ENCODE measurements at places on chromosomes 11 and 22. TPM values are rescaled to one million over a fixed set of nuclear protein-coding genes. Genes with fewer than 3 reads are reported as not detected.

The PANX3 gene
- total RNA-seq: not detected

GRCh38 chr11:124865902-124866851, 945 bp downstream of the ROBO3 start:
- peaks cover 32% of the 10 kb centered on the region for H3K4me1 ChIP-seq
- no peak overlapping the region for H3K27ac ChIP-seq
- DNase-seq: peak; percentile 34
- no peak overlapping the region for H3K4me3 ChIP-seq

DNA sequence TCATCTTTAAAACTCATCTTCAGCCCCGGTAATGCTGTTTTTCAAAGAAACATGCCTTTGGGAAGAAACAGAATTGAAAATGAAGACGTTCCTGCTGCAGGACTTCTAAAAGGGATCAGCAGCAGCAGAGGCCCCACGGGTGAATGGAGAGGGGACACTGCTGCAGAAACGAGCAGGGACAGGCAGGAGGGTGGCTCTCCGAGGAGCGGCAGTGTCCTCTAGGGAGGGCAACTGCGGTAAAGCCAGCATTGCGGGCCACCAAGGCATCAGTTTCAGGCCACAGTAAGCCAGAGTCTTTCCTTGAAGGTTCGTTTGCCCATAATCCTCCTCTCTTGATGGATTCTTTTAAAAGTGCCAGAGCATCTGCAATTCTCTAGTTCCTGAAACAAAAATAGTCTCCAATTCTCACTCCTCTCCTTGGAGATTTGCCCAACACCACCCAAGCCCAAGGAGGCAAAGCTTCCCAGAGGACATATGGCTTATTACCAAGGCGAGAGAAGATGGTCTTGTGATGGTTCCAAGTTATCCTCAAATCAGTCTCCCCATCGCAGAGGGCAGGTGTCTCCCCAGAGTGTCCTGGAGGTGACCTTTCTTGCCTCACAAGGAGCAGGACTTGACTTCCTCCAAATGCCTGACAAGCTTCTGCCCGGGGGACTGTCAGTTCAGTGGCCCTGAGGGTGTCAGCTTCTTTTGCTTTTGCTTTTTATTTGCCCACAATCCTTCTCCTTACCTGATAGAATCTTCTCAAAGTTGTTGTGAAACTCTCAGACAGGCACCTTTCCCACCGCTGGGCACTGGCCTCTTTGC, 341.1 kb upstream of the B3GAT1 start:
- no peak overlapping the region for H3K27ac ChIP-seq
- H3K36me3 ChIP-seq: no peaks in the 10 kb centered on the region
- no peaks in the 10 kb centered on the region for H3K27me3 ChIP-seq
- no peaks in the 10 kb centered on the region for H3K4me1 ChIP-seq

The SUSD2 gene
- 0.31 TPM for total RNA-seq

DNA sequence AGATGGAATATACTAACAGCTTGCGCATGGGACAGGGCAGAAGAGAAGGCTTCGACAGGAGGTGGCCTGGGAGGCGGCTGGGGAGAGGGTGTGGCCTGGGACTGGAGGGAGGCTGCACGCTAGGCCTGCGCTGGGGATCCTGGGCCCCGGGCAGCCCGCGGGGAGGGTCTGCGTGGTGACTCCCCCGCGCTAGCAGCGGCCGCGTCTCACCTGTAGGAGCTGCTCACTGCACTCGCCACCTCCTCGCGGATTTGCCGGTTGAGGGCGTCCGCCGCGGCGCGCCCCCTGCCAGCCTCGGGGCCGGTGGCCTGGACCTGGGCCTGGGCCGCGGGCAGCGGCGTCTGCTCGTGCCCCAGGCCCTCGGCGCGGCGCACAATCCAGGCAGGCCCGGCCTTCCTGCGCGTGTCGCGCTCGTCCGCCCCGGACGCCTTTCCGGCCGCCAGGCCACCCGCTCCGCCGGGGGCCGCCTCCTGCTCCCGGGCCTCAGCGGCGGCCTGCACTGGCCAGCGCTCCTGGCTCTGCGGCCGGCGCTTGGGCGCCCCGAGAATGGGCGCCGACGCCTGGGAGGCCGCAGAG, 1.5 kb downstream of the MAP6 start:
- DNase-seq: no peak
- peaks cover 37% of the 10 kb centered on the region for H3K27me3 ChIP-seq
- H3K4me3 ChIP-seq: no peak overlapping the region
- H3K27ac ChIP-seq: no peak overlapping the region
- H3K4me1 ChIP-seq: no peaks in the 10 kb centered on the region

The CNIH2 gene
- total RNA-seq: 2.7 TPM

DNA sequence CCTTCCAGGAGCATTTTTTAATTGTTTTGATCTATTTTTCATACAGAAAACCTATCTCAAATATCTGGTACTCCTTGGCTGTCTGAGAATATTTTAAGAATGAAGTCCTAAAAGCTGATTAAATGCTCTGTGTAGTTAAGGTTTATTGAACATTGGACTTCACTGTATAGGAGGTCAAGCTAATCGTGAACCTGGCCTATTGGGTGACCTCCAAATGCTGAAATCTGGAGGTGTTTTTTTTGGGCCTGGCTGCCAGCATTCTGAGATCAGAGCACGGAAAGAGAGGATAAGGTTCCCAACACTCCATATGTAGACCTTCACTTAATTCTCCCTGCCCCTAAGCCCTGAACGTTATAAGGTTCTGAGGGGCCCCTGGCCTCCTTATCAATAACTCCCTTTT, 8.3 kb downstream of the IL17RA start:
- H3K36me3 ChIP-seq: peaks cover 8% of the 10 kb centered on the region
- no peak overlapping the region for H3K4me3 ChIP-seq
- H3K27me3 ChIP-seq: no peaks in the 10 kb centered on the region
- H3K4me1 ChIP-seq: peaks cover 84% of the 10 kb centered on the region

The ZP1 gene
- total RNA-seq: not detected

DNA sequence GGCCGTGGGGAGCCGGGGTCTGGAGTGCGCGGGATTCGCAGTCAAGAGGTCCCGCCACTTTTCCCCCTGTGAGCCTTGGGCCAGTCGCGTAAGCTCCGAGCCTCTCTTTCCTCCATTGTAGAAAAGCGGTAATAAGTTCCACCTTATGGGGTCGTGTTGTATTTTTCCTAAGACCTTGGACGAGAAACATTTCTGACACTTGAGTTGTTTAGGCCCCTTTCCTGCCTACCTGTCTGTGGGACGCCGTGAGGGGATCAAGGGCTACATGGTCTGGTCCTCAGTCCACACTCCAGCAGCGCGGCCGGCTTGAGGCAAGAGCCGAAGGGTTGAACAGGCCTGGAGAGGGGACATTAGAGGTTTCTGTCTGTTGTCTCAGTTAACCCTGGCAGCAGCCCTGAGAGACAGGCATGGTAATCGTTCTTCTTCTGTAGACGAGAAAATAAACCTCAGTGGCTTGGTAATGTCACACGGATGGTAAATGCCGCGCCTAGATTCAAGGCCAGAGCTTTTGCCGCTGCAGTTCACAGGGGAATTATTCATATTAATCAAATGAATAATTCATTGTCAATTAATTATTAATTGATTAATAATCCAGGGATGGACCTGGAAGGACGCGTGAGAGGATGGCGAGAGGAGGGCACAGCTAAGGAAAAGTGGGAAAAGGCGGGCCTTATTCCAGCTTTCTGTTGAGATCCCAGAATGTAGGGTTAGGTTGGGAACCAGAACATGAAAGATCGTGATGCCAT, 545 bp downstream of the FEN1 start:
- no peak for DNase-seq
- no peaks in the 10 kb centered on the region for H3K27me3 ChIP-seq
- H3K4me1 ChIP-seq: peaks cover 17% of the 10 kb centered on the region
- peaks cover 28% of the 10 kb centered on the region for H3K36me3 ChIP-seq
- peak overlapping the region; percentile 94 for H3K27ac ChIP-seq
- H3K4me3 ChIP-seq: peak overlapping the region; percentile 92

The LRRC32 gene
- total RNA-seq: 1.5 TPM

- no peaks in the 10 kb centered on the region for H3K27me3 ChIP-seq
- H3K4me1 ChIP-seq: no peaks in the 10 kb centered on the region
- H3K36me3 ChIP-seq: no peaks in the 10 kb centered on the region
- no peak overlapping the region for H3K4me3 ChIP-seq
Observed at GRCh38 chr22:20256551-20257211, 11.4 kb downstream of the RTN4R start.

DNA sequence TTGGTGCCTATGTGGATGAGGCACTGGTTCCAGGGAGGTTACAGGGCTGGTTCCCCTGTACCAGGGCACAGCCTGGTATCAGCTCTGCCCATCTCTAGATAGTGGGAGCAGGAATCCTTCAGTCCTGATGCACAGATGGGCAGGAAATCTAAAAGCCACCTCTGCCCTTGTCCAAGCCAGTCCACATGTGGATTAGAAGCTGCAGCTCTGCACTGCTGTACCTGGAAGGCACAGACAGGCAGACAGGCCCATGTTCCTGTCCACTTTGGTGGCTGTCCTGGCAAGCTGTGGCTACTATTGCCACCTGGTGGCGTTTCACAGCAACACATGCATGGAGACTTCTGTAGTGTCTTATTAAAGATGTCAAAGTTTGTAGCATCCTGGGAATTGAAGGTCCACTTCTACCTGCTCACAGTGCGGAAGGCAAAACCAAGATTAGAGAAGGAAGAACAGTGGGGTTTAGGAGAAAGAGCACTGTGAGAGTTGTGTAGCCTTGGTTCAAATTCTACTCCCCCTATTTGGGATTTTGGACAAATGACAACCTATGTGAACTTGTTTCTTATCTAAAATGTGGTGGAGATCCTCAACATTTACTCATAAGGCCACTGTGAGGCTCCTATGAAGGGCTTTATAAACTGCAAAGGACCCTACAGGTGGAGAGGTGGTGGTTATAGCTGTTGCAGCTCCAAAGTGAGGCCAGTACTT, 30.1 kb downstream of the NAV2 start:
- no peak overlapping the region for H3K4me3 ChIP-seq
- no peaks in the 10 kb centered on the region for H3K4me1 ChIP-seq
- peak; percentile 35 for DNase-seq
- no peaks in the 10 kb centered on the region for H3K36me3 ChIP-seq
- H3K27ac ChIP-seq: no peak overlapping the region

The OR52A1 gene
- not detected for total RNA-seq

The ADAMTS8 gene
- total RNA-seq: not detected

- H3K4me1 ChIP-seq: peaks cover 3% of the 10 kb centered on the region
- no peaks in the 10 kb centered on the region for H3K36me3 ChIP-seq
- H3K27me3 ChIP-seq: peaks cover 13% of the 10 kb centered on the region
Observed at GRCh38 chr11:110098645-110099044, 5.5 kb downstream of the ZC3H12C start.

DNA sequence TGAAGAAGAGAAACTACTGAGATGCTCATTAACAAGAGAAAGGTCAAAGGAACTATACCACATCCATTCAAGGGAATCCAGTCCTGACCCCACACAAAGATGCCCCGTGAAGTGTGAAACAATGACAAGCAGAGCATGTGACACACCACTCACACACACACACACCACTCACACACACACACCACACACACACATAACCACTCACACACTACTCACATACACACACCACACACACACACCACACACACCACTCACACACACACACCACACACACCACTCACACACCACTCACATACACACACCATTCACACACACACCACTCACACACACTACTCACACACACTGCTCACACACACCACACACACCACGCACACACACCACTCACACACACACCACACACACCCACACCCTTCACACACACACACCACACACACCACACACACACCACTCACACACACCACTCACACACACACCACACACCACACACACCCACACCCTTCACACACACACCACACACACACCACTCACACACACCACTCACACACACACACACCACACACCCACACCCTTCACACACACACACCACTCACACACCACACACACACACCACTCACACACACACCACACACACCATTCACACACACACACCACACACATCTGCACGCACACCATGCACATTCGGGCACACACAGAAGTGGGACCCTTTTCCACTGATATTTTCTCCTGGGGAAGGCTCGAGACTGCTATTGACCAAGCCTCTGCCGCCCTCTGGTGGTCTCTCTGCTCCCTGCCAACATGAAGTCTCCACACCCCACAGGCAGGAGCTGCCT, 32.0 kb upstream of the COMT start:
- peaks cover 6% of the 10 kb centered on the region for H3K4me1 ChIP-seq
- DNase-seq: peak; percentile 65
- peaks cover 15% of the 10 kb centered on the region for H3K36me3 ChIP-seq
- H3K27ac ChIP-seq: no peak overlapping the region
- H3K27me3 ChIP-seq: no peaks in the 10 kb centered on the region

DNA sequence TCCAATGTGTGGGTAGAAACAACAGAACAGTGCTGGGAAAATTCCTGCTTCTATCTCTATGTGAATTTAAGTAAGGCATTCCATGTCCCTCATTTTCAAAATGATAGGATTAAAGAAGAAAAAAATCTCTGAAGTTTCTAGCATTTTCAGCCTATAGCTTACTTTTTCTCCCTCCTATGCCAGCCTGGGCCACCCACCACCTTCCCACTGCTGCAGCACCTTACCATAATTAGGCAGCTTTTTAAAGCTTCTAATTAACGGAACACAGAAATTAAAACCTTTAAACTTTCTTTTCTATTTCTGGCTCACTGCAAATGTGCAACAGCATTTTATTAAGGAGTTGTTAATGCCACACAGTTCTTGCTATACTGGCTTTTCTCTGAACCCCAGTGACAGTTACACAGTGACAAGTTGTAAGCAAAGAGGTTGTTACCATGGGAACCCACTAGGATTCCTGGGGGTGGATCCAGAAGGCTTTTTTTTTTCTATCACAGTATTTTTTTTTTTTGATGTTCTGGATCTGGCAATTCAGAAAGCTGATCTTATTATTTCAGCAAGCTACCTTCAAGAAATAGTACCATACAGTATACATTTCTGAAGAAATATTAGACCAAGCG, 20.2 kb downstream of the CELF1 start:
- H3K4me3 ChIP-seq: no peak overlapping the region
- H3K27ac ChIP-seq: peak overlapping the region; percentile 24
- no peaks in the 10 kb centered on the region for H3K36me3 ChIP-seq
- peaks cover 22% of the 10 kb centered on the region for H3K4me1 ChIP-seq
- DNase-seq: no peak

GRCh38 chr11:121366038-121366437, 73.5 kb downstream of the SC5D start:
- H3K27ac ChIP-seq: no peak overlapping the region
- H3K4me3 ChIP-seq: no peak overlapping the region
- no peak for DNase-seq

- DNase-seq: no peak
- no peaks in the 10 kb centered on the region for H3K4me1 ChIP-seq
- H3K4me3 ChIP-seq: no peak overlapping the region
- H3K36me3 ChIP-seq: no peaks in the 10 kb centered on the region
- H3K27ac ChIP-seq: no peak overlapping the region
- H3K27me3 ChIP-seq: no peaks in the 10 kb centered on the region
Observed at GRCh38 chr11:106999196-106999595, 19.1 kb downstream of the GUCY1A2 start.

DNA sequence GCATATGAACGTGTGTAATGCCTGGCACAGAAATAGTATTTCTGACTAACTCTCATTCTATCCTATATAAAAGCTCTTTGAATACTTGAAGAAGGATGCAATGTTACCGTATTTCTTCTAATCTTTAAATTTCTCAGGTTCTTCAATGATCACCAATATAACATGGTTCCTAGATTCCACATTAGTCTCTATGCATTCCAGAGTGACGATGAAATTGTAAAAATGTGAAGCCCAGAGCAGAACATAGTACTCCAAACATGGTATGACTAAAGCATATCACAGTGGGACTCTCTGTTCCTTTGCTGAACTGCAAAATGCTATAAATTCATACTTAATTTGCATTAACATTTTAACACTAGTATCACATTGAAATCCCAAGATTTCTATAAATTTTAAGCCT, 877.6 kb upstream of the CHORDC1 start:
- H3K36me3 ChIP-seq: no peaks in the 10 kb centered on the region
- no peak for DNase-seq
- H3K27ac ChIP-seq: no peak overlapping the region
- H3K4me3 ChIP-seq: no peak overlapping the region

GRCh38 chr11:71977743-71978418, 20.8 kb upstream of the IL18BP start:
- peak; percentile 20 for DNase-seq
- H3K27ac ChIP-seq: no peak overlapping the region
- H3K4me1 ChIP-seq: no peaks in the 10 kb centered on the region
- no peaks in the 10 kb centered on the region for H3K27me3 ChIP-seq

The RFPL1 gene
- not detected for total RNA-seq
